Daoy (cell line): ENCODE measurements at places on chromosomes 1 and 21.

DNA sequence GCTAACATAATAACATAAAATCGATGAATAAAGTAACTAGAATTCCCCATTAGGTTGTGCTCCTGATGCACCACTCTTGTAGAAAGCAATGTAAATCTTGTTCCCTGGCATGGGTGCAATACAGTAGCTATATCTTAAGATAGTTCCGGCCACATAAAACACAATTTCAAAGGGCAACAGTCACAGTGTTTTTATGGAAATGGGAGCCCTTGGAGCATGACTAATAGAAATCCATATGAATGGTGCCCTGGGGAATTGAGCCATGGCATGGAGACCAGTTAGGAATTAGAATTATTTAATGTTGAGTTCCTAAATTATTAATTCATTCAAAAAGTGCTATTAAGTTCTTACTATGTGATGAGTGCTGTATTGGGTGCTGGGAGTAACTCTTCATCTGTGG, 118.7 kb downstream of the KCNK2 start:
- DNase-seq = no peak

DNA sequence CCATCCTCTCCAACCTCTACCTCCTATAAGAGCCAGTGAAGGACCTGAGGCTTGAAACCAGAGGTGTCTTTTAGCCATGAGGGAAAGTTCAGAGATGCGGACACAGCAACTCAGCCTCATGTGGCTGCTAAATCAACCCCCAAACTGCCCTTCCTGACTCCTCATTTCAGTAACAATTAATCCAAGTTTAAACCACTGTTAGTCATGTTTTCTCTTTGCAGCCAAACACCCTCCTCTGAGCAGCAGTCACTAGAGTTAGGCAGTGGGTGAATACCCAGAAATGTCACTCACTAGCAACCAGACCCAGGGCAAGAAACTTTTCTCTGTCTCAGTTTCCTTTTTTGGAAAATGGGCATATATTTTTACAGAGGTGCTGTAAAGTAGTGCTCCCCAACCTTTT, 71.2 kb downstream of the KCNJ15 start:
- DNase-seq = peak; percentile 65

GRCh38 chr1:162327788-162328165, 48.9 kb downstream of the SPATA46 start:
- no peak for DNase-seq

DNA sequence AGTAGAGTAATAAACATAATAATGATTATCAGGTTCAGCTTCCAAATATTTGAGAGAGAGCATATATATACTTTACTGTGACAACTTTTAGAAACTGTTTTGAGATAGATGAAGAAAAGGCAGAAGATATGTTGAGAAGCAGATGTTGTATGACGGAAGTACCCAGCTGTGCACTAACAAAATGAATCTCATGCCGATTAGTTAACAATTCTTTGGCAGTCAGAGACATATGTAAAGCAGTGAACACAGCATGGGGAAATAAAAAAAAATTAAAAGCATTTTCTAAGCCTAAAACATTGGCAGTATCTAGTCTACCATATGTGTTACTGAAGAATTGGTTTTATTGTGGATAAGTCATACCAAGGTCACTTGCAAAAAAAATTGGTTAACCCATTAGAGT, 51.8 kb downstream of the MAGI3 start:
- no peak for DNase-seq

- peak; percentile 81 for DNase-seq
Measured at GRCh38 chr1:155044812-155045657, 6.1 kb upstream of the ADAM15 start.

DNA sequence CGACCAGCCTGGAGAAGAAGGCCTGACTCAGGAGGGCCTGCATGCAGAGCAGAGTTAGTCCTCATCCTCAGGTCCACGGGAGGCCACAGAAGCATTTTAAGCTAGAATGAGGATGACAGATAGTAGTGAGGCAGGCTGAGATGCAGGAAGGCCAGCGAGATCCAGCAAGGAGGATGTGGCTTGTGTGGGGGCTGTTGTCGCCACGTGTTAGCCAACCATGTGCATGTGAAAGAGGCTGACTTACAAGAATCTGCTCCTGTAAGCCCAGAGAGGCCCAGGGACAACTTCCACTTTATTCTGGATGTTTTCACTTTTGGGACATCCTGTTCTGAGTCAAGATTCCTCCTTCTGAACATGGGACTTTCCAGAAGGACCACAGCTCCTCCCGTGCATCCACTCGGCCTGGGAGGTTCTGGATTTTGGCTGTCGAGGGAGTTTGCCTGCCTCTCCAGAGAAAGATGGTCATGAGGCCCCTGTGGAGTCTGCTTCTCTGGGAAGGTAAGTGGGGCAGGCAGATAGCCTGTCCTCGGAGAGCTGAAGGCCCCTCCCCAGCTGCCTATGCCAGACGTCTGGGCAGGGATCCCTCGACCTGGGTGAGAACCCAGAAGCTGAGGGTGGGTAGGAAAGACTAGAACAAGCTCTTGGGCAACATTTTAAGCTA, at the start of gene SLAMF8:
TSS of gene SLAMF8 (plus strand) at position 433 of the 661 bp plus-strand sequence. CDS start at position 459, 26 bp downstream.
- peak; percentile 28 for DNase-seq

GRCh38 chr1:20265250-20265649, 25.4 kb upstream of the VWA5B1 start:
- DNase-seq = peak; percentile 43

GRCh38 chr1:240029418-240029817, 62.3 kb upstream of the FMN2 start:
- no peak for DNase-seq

DNA sequence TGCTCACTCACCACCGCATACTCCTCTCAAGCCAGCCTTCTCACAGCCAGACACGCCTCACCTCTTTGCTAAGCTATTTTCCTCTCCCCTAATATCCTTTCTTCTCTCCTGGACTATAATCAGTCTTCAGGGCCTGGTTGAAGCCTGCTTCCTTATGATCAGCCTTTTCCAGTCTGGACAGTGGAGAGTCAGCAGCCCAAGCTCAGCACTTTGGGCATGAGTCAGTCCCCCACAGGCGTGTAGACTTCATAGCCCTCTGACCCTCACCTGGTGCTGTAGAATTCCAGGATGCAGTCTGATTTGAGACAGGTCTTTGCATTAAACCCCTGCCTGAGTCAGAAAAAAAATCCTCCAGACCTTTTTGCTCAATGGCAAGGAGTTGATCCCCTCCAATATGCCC, 2.5 kb downstream of the HPCAL4 start:
- DNase-seq = no peak

- DNase-seq = no peak
Measured at GRCh38 chr1:203450479-203451149, 25.0 kb upstream of the PRELP start.

DNA sequence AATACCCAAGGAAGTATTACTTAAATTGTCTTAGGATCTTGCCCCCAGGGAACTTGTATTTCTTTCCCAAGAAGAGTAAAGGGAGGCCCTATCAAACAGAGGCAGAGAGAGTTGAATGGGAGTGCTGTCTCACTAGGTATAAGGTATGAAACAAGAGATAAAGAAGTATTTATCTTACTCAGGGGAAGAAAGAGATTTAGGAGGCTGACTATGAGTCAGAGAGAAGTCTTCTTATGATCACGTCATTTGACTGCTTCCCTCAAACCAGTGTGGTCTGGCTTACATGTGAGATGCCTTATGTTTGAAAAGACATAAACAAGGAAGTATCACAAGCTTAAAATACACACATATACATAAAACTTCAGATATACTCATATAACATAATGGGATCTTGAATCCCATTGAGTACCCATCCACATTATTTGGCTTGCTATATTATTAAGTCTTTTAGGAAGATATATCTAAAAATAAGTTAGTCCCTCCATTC, 29.6 kb downstream of the DUSP10 start:
- peak; percentile 81 for DNase-seq

DNA sequence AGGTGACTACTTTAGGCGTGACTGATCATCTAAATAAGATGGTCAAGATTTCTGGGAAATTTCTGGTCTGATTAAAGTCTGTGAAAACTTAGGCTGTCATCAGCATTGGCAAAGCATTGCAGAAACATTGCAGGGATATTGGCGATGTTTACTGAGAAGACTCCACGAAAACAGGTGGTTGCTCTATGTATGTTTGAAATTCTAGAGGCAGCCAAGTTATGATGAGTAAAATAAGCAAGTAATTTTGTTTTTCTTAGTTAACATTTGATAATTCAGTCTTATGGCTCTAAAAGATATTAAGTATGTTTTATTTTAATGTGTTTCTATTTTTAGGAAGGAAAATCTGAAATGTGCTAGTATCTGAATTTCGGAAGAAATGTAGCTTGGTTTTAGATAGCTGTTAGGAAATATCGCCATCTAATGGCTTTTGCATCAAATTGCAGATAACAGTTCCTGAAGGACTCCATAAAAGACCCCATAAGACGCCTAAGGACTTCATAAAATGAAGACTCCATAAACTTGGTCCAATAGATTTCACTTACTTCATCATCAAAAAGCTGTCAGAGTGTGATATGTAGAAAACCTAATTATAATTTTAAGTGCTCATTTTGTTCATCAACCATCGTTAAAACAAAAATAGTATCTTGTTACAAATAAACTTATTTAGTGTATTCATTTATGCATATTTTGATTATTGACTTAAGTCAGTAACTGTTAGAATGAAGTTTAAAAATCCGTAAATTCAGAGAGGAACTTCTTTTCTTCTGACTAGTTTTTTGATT, 344.6 kb downstream of the RYR2 start:
- no peak for DNase-seq

DNA sequence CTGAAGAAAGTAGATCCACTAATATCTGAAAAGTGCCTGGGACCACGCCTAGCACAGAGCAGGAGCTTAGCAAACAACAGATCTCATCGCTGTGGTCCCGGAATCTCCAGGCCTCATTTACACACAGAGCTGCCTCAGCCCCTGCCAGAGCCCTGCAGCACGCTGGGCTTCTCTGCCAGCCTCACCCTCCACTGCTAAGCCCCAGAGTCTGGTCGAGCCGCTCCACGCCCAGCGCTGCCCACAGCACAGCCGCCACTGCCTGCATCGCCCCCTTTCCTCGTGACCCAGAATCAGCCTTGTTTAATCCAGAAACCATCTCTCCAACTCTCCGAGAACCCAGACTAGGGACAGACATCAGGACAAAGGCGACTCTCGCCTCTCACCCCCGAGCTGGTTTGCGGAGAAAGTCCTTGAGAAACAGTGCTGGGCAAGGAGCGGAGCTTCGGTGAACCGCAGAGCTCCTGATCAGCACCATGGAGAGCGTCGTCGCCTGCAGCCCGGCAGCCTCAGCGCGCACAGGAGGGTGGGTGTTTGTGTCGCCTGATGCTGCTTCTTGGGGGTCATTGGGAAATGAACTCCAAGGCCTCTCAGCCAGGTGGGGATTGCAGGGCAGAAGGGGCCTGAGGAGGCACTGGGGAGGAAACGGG, 145.1 kb downstream of the NPHP4 start:
- peak; percentile 34 for DNase-seq

DNA sequence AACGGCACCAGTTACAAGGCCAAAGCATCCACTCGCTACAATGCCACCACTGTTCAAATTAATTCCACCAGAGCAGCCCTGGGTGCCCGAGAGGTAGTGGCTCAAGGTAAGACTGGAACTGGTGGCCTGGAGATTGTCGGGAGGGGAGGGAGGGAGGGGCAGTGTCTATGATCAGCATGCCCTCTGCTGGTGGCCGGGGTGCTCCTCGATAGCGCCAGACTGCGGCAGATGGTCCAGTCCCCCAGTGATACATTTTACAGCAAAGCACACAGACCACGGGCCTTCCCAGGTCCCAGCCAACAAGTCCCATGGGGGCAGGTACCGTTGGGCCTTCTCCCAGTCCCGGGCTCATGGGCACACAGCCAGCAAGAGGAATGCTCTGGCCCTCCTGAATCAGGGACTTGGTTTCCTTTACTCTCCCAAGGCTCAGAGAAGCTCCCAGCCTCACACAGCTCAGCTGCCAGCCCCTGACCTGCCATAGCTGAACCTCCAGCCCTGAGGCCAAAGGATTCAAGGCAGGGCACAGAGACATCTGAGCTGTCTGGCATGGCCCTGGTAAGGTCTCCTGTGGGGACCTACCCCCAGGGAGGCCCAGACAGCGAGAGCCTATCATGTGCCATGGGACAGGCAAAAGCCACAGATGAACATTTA, 15.3 kb downstream of the ACOT7 start:
- DNase-seq = no peak

GRCh38 chr1:228459091-228459993, 27.8 kb upstream of the RNF187 start:
- peak; percentile 86 for DNase-seq

DNA sequence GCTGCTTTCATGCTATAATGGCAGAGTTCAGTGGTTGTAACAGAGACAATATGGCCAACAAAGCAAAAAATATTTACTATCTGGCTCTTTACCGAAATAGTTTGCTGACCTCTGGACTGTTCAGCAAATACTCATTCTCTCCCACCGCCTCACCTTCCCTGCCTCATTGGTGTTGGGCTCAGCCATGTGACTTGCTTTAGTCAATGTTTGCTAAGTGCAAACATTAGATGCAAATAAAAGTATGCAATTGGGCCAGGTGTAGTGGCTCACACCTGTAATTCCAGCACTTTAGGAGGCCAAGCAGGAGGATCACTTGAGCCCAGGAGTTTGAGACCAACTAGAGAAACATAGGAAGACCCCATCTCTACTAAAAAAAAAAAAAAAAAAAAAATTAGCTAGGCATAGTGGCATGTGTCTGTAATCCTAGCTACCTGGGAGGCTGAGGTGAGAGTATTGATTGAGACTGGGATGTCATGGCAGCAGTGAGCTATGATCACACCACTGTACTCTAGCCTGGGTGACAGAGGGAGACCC, 55.1 kb downstream of the RPL5 start:
- DNase-seq = no peak

DNA sequence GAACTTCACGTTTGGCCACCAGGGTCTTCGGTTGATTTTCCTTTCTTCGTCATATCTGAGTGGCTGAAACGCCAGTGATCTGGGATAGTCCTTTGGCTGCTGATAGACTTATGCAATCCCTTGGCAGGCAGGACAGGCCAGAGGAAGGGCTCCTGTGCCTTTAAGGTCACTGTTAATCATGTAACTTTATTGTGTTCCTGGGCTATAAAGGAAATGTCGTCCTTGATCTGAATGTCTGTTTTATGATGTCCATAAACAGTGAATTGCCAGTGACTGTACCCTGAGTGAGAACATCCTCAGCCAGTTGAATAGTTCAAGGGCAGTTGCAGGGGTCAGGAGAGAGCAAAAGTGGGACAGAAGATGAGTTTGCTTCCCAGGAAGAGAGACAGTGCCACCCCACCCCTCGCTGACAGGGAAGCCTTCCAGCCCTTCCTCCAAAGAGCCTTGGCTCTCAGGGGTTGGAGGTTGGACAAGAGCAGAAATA, 68.0 kb downstream of the PDE9A start:
- no peak for DNase-seq
